IPS-NIHi11 (cell line): ENCODE measurements at places on chromosomes 2 and 18.

- peak; percentile 72 for DNase-seq
Measured at GRCh38 chr2:207230261-207231105, 64.7 kb upstream of the KLF7 start.

GRCh38 chr2:149000158-149000938 is 38.2 kb upstream of the LYPD6B start:
- DNase-seq = peak; percentile 52

DNA sequence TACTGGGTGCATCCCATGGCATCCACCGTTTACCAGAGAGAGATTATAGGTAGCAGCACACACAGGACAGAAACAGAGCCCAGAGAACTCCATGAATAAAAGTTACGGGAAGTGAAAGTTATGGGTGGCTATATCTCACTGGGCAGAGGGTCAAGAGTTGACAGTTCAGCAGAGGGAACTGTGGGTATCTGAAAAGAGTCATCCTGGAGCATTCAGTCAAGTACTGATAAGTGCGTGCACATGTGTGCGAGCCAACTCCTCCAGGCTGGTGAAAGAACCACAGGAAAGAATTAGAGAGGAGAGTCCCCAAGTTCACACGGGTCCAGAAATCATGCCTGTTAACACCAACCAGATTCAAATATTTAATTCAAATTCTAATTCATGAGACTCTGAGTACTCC is 1588.2 kb downstream of the LRP1B start:
- DNase-seq = no peak

- DNase-seq = no peak
Measured at GRCh38 chr2:127228102-127228501, 8.0 kb upstream of the CYP27C1 start.

DNA sequence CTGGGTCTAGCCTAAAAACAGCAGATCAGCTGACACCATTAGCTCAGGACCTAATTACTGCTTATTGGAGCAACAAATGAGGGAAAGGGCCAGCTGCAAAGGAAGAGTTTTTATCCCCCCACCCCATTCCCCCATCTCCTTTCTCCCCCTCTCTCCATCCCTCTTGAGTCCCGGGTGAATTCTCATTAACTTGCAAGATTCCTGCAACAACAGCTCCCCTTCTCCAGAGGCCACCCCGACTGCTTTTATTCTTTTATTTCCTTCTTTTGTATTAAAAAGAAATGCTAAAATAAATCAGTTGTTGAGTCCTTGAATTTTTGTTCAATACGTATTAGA is 473 bp upstream of the NOL4 start:
- DNase-seq = no peak

- no peak for DNase-seq
Measured at GRCh38 chr2:126494593-126494992, 161.4 kb upstream of the GYPC start.

DNA sequence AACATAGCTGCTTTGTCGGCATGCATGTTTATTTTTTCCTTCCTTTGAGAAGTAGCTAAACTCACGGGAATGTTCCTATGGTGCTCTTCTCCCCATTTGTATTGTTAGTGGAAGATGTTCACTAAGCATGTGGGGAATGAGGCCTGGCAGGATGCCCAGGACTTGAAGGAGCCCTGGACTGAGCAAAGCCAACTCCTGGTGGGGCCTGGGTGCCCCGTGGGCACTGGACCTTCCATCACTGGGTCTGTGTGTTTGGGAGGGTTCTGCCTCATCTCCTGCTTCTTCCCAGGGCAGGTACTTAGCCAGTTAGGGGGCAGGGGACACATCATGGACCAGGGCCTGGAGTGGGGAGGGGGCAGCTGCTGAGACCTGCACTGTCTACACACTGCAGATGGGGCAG is 49.3 kb downstream of the ACAA2 start:
- DNase-seq = no peak

GRCh38 chr2:136376798-136377211 is 258.9 kb upstream of the CXCR4 start:
- no peak for DNase-seq

DNA sequence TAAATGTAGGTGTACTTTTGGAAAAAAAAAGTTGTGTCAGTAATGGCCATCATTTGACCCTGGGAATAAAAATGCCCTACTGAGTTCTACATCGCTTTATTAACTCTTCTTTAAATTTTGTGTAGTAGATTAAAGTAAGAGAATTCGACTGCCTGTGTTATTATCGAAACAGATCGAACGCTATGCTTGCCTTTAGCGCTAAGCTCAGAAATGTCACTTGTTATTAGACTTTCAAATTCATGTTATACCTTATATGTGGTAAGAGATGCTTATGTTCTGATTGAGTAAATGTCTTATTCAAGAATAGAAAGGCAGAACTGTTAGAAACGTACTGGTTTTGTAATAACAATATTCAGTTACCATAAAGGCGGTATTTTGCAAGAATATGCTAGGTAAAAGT is 1.4 kb downstream of the UGP2 start:
- no peak for DNase-seq
